ENCODE measurements at places on chromosomes 4 and X.

- H3K27me3 ChIP-seq, result no peaks in the 10 kb centered on the region
- peaks cover 8% of the 10 kb centered on the region for H3K4me1 ChIP-seq
- no peak overlapping the region for H3K27ac ChIP-seq
- H3K36me3 ChIP-seq, result no peaks in the 10 kb centered on the region
- no peak overlapping the region for H3K4me3 ChIP-seq
Observed at GRCh38 chrX:124393238-124393637, 46.9 kb downstream of the SH2D1A start.

- no peaks in the 10 kb centered on the region for H3K36me3 ChIP-seq
- no peaks in the 10 kb centered on the region for H3K27me3 ChIP-seq
- H3K27ac ChIP-seq, result no peak overlapping the region
Observed at GRCh38 chrX:107025545-107025944, 25.5 kb upstream of the MORC4 start.

DNA sequence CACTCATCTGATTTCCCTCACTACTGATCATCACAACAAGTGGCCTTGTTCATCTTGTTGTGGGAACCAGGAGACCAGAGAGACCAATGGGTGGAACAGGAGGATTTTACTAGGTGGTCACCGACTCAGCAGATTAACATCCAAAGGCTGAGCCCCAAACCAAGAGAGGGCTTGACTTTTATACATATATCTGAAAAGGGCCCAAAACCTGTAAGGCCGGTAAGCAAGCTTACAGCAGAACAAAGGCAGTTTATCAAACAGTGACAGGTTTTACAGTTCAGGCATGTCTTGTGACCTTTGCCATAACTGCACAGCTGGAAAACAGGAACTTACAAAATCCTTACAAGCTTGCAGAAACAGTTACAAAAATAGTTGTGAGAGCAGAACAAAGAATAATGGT is 195.9 kb downstream of the OR13H1 start:
- no peaks in the 10 kb centered on the region for H3K27me3 ChIP-seq
- no peak overlapping the region for H3K4me3 ChIP-seq
- no peaks in the 10 kb centered on the region for H3K36me3 ChIP-seq
- no peaks in the 10 kb centered on the region for H3K4me1 ChIP-seq

- H3K4me3 ChIP-seq, result no peak overlapping the region
- H3K4me1 ChIP-seq, result peaks cover 9% of the 10 kb centered on the region
- H3K27me3 ChIP-seq, result peaks cover under 1% of the 10 kb centered on the region
- no peak overlapping the region for H3K27ac ChIP-seq
- no peaks in the 10 kb centered on the region for H3K36me3 ChIP-seq
Observed at GRCh38 chr4:78612398-78613178, 61.0 kb downstream of the ANXA3 start.

DNA sequence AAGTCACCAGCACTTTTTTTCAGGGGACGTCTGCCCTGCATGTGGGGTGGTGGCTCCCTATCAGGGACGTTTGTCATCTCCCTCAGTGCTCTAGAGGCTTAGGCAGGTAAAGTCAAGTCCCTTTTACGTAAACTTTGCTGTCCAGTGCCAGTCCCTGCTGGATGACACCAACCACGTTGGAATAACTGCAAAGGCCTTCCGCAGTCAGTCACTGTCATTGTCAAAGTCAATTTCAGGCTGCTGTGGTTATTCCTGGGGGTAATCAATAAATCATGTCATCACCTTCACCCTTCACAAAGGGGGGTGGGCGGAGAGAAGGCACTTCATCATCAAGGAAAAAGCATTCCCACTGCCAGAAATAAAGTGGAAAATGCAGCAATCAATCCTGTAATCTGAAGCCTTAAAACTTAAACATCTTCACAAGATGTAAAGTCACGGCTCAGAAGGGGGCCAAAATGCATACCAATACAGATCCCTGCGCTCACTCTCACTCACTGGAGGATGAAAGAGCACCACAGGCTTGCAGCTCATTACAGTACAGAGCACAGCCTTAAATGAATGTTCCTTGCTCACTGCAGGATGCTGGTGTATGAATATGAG is 56.2 kb downstream of the CLDN22 start:
- H3K27ac ChIP-seq, result no peak overlapping the region
- no peak for DNase-seq
- peaks cover 5% of the 10 kb centered on the region for H3K4me1 ChIP-seq
- no peaks in the 10 kb centered on the region for H3K36me3 ChIP-seq
- H3K27me3 ChIP-seq, result no peaks in the 10 kb centered on the region
- H3K4me3 ChIP-seq, result no peak overlapping the region

- H3K4me1 ChIP-seq, result no peaks in the 10 kb centered on the region
- no peak overlapping the region for H3K27ac ChIP-seq
- DNase-seq, result no peak
- H3K27me3 ChIP-seq, result no peaks in the 10 kb centered on the region
- H3K4me3 ChIP-seq, result no peak overlapping the region
Observed at GRCh38 chr4:111754003-111754402, 391.3 kb upstream of the FAM241A start.

GRCh38 chr4:150874338-150875226 is 140.5 kb downstream of the LRBA start:
- no peaks in the 10 kb centered on the region for H3K27me3 ChIP-seq
- H3K27ac ChIP-seq, result peak overlapping the region; percentile 11
- H3K4me1 ChIP-seq, result peaks cover 10% of the 10 kb centered on the region
- no peak for DNase-seq
- H3K36me3 ChIP-seq, result peaks cover 7% of the 10 kb centered on the region

GRCh38 chrX:42846741-42847140 is 68.8 kb upstream of the PPP1R2C start:
- DNase-seq, result no peak
- H3K4me3 ChIP-seq, result no peak overlapping the region
- H3K27ac ChIP-seq, result no peak overlapping the region
- H3K36me3 ChIP-seq, result peaks cover 4% of the 10 kb centered on the region
- H3K4me1 ChIP-seq, result no peaks in the 10 kb centered on the region

GRCh38 chr4:74578329-74578728 is 133.4 kb downstream of the AREG start:
- H3K27ac ChIP-seq, result no peak overlapping the region
- no peak overlapping the region for H3K4me3 ChIP-seq
- no peak for DNase-seq
- no peaks in the 10 kb centered on the region for H3K4me1 ChIP-seq
- H3K36me3 ChIP-seq, result no peaks in the 10 kb centered on the region

- peaks cover 3% of the 10 kb centered on the region for H3K4me1 ChIP-seq
- H3K36me3 ChIP-seq, result peaks cover 3% of the 10 kb centered on the region
- H3K27ac ChIP-seq, result no peak overlapping the region
- no peak overlapping the region for H3K4me3 ChIP-seq
- no peaks in the 10 kb centered on the region for H3K27me3 ChIP-seq
Observed at GRCh38 chrX:17787557-17787956, 50.3 kb downstream of the SCML1 start.

DNA sequence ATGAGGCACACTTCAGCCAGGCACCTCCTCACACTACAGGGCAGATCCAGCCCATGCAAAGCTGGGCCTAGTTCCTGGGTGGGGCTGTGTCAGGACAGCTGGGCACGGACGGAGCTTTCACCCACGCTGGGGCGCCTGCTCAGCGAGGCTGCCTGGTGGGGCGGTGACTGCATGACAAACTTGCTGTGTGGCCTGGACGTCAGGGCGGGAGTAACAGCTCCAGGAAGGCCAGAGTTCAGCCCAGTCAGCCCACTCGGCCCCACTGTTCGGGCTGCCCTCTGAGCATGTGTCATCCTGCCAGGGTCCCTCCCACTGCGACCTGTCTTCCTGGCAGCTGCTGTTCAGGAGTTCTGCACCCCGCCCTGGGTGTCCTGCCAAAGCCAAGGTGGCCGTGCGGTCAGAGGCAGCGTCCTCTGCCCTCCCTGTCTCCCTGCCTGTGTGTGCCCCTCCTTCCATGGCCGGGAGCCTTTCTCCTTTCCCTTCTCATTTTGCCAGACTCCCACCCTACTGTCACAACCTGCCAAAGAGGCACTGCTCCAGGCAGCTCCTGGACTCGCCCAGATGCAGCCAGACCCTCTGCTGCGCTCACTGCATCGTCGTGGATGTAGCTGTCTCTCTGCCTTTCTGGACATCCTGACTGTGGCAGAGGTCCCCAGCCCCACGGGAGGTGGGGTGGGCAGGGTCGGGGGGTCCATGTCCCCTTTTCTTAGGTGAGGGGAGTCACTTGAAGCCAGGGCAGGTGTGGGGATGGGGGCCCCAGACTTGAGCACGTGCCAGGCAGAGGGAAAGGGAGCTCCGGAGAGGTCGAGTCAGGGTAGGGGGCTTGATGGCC is 33.0 kb upstream of the KIAA0232 start:
- no peak for DNase-seq
- H3K27me3 ChIP-seq, result peaks cover 12% of the 10 kb centered on the region
- H3K4me1 ChIP-seq, result peaks cover 10% of the 10 kb centered on the region
- no peak overlapping the region for H3K27ac ChIP-seq

DNA sequence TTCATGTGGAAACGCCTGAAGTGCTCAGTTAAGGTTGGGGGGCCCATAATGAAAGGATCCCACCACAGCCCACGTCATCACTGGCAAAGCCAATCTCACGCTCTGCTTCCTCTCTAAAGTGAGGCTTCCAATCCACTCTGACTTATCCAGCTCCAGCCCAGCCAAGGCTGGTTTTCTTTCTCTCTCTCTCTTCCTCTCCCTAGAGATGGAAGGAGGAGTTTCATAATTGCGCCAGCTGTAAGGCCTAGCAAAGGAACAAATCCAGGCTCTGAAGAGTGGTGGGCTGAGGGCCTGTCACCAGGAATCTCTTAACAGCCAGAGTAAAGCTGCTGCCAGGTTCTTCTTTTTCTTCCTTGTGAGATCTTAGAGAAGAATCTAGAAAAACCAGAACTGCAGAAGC is 20.7 kb upstream of the BCLAF3 start:
- no peak for DNase-seq
- H3K27ac ChIP-seq, result no peak overlapping the region
- H3K4me3 ChIP-seq, result no peak overlapping the region
- H3K36me3 ChIP-seq, result peaks cover 4% of the 10 kb centered on the region

GRCh38 chr4:2728221-2728620 is 27.9 kb downstream of the TNIP2 start:
- no peak for DNase-seq
- H3K4me3 ChIP-seq, result no peak overlapping the region
- H3K4me1 ChIP-seq, result peaks cover 10% of the 10 kb centered on the region
- no peaks in the 10 kb centered on the region for H3K27me3 ChIP-seq
- H3K27ac ChIP-seq, result no peak overlapping the region

DNA sequence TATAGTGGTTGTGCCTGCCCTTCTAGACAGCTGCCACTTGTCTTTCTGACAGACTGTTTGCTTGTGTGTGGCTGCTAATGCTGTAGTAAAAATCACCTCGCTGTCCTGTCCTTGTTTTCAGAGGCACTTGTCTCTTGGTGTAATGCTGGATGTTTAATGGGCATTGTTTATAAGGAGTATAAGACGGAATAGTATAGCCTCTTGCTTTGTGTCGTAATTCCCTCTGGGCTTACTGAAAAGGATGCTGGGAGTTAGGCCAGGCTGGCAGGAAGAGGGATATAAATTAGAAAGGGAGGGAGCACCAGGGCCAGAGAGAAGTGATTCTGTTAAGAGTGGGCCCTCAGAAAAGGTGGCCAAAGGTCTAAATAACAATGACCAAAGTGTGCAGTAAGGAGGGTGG is 29.0 kb downstream of the NHS start:
- DNase-seq, result no peak
- H3K27ac ChIP-seq, result no peak overlapping the region
- no peak overlapping the region for H3K4me3 ChIP-seq
- H3K36me3 ChIP-seq, result no peaks in the 10 kb centered on the region

DNA sequence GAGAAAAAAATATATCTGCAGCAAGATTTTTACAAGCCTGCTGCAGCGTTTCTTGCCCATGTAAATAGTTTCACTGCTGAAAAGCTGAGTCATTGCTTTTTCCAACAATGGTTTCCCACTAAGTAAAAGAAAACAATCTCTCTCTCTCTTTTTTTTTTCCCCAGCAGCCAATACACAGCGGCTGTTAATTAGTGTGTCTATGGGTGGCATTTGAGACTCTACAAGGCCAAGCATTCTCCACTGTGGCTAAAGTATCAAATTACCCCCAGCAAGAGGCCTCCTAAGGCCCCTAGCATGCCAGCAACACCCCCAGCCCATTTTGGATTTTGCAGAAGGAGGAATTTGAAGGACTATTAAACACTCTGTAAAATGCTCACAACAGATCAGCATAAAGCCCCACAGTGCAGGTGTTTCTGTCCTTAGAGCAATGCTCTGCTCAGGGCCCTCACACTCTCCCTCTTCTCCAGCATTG is 837.4 kb downstream of the TRIML1 start:
- no peaks in the 10 kb centered on the region for H3K36me3 ChIP-seq
- no peaks in the 10 kb centered on the region for H3K4me1 ChIP-seq
- H3K4me3 ChIP-seq, result no peak overlapping the region
- H3K27ac ChIP-seq, result no peak overlapping the region

DNA sequence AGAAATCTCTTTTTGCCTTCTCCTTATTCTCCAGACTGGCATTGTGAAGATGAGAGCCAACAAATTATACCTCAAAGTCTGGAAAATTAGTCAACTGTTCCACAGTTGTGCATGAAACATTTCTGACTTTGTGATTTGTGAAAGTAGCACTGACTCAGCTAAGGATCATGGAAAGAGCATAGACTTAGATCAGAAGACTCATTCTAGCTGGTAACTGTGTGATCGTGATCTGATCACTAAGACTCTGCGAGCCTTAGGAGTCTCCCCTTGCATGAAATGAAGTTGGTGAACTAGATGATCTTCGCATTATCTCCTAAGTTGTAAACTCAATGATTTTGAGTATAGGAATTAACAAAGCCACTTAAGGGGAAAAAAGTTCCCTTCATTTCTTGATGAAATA is 668.1 kb downstream of the RPA4 start:
- H3K4me1 ChIP-seq, result no peaks in the 10 kb centered on the region
- H3K36me3 ChIP-seq, result peaks cover 1% of the 10 kb centered on the region
- H3K27me3 ChIP-seq, result no peaks in the 10 kb centered on the region
- no peak for DNase-seq
- H3K27ac ChIP-seq, result no peak overlapping the region
- no peak overlapping the region for H3K4me3 ChIP-seq

DNA sequence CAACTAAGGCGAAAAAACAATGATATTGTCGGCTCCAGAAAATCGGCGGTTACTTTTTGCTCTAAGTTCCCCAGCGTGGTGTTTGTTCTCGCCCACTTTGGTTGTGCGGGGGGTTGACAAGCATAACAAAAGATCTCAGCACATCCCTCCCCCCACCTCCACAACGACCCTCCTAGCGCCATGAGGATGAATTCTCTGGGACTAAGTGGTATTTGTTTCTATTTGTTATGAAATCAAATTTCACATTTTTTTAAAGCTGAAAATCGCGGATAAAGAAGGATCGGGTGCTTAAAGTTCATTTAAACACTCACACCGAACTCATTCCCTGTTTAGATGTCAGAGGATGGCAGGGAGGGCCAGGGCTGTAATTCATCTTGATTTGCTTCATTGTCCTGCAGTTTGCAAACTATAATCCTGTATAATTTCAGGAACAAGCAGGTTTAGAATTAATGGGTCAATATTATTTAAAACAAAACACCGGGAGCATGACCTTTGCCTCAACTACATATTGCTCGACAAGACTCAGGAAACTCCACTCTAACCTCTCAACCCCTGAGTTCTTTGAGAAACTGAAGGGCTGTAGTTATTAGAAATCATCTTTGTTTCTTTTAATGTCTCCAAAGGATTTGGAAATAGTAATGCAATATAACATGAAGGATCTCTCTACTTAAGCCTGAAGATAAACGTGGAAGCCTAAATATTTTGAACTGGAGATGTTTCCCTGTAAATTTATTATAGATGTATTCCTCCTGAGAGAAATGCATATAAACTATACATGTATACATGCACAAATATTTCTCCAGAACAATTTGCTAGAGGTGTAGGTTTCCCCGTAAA is 6.4 kb downstream of the PITX2 start:
- peak overlapping the region; percentile 63 for H3K27ac ChIP-seq
- DNase-seq, result no peak
- peak overlapping the region; percentile 10 for H3K4me3 ChIP-seq
- H3K4me1 ChIP-seq, result no peaks in the 10 kb centered on the region

Measured in T-helper 17 cell (primary cell).